Adipocyte (in vitro differentiated cells): ENCODE measurements at places on chromosomes 2 and 18.
A peak's percentile ranks its signal among the peaks of the same experiment; 100 is the strongest.

- no peak for DNase-seq
Observed at GRCh38 chr2:46087492-46087891, 209.7 kb upstream of the EPAS1 start.

GRCh38 chr18:51082571-51083267 is 52.7 kb downstream of the SMAD4 start:
- DNase-seq, result no peak

DNA sequence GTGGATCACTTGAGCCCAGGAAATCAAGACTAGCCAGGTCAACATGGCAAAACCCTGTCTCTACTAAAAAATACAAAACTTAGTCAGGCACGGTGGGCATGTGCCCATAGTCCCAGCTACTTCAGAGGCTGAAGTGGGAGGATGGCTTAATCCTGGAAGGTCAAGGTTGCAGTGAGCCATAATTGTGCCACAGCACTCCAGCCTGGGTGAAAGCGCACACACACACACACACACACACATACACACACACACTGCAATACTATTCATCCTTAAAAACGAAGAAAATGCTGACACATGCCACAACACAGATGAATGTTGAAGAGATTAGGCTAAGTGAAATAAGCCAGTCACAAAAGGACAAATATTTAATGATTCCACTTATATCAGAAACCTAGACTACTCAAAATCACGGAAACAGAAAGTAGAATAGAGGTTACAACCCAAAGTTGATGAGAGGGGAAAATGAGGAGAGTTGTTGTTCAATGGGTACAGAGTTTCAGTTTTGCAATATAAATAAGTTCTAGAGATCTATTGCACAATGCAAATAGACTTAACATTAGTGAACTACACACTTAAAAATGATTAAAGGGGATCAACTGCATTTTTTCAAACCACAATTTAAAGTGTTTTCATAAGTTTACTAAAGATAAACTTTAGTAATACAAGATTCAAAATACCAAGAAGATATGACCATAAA is 114.5 kb downstream of the USP34 start:
- DNase-seq, result peak; percentile 65

GRCh38 chr2:74504591-74504990 is 2.9 kb downstream of the PCGF1 start:
- DNase-seq, result peak; percentile 5

DNA sequence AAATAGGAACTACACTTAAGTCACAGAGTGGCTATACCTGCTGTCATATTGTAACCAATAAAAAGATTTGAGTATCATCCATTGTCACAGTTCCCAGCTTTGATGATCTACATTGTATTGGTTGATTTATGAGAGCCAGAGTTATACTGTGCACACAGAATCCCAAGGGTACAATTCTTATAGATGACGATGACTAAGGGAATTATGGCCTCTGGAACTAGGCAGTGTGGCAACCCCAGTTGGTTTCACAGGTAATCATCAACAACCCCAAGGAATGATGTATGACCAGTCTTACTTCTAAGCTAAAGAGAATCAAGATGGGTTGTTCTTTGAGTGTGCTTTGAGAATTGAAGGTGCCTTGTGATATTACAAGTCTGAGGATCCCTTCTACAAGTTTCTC is 217.3 kb downstream of the ETAA1 start:
- no peak for DNase-seq
